ENCODE measurements at places on chromosomes 5 and 9.

GRCh38 chr5:105392122-105392709 is 1829.6 kb upstream of the NUDT12 start:
- DNase-seq: no peak

GRCh38 chr9:112274600-112274999 is 58.8 kb downstream of the PTBP3 start:
- DNase-seq: no peak

DNA sequence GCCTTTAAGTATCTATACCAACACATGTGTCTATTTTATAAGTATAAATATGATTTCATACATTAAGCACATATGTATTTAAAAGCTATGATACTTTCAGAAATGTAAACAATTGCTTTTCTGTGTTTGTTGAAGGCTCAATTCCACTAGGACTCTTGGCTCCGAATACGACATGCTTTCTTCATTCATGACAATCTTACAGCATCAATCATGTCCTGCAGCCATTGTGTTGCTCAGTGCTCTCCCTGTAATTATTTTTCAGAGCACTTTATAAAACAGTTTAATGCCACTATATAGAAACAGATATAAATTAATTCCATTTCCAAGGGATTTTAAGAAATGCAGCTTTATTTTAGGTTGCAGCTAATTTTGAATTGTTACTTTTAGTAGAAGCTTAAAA is 167.3 kb downstream of the TAF11L14 start:
- no peak for DNase-seq

- peak; percentile 26 for DNase-seq
Observed at GRCh38 chr9:91417602-91418214, 5.9 kb downstream of the NFIL3 start.

- no peak for DNase-seq
Observed at GRCh38 chr9:129399634-129399990, 221.3 kb downstream of the C9orf50 start.

GRCh38 chr5:174556756-174557155 is 167.6 kb upstream of the MSX2 start:
- no peak for DNase-seq

DNA sequence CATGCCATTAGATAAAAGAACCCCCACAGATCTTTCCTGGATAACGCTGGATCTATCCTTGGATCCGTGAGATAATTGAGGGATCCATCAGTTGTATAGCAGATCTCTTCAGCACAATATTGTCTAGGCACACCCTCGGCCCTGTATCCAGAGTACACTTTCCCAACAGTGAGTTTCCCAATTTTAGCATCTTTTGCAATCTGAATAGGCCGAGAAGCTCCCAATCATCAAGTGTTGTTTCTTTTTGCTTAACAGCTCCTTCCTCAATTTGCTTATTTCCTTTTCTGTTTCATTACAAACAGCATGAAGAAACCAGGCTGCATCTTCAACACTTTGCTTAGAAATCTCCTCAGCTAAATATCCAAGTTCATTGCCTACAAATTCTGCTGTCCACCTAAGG is 4.4 kb upstream of the SPTLC1 start:
- DNase-seq: no peak

GRCh38 chr5:88256872-88257271 is 11.8 kb downstream of the TMEM161B start:
- DNase-seq: no peak

DNA sequence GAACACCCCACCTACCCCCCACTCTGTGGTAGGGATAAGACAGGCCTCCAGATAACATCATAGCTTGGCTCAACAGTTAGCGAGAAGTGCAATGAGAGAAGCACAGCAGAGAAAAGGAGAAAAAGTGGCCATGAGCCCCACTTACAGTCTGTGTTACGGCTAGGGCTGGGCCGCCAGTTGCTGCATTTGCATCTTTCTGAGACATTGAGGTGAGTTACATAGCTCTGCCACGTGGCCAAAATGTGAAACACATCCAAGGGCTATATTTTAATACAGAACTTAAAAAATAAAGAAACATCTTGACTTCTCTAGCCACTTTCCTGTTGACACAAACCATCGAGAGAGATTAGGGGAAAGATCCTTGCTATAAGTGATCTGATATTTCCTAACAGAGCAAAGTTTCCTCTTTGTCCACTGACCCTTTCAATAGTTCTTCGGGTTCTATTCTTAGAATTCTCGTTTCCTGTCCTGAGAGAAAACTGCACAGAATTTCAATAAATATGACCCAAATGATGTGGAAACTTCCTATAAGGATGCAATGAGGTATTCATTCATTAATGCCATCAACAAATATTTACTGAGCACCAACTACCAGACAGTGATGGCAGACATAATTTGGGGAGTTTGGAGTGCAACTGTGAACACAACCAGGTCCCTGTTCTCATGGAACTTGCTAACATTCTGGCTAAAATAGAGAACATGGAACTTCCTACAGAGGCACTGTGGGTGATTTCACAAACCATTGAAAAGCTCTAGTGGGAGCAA is 3.2 kb upstream of the TLE4 start:
- DNase-seq: no peak

DNA sequence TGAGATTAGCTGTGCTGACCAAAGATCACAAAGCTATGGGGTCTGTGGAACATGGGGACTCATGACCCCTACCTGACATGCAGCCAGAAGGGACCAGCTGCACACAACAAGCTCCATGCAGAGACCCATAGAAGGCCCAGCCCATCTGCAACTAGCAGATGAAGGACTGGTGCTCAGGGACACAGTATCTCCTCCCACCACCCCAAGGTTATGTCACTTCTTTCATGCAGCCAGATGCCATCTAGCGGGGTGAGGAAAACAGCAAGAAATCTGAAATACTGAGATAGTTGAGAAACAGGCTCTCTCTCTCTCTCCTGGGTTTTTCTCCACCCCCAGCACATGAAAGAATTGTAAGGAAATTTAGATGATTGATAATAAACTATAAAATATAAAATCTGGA is 161.3 kb upstream of the DAPK1 start:
- peak; percentile 48 for DNase-seq

GRCh38 chr5:130729541-130729940 is 435.5 kb downstream of the HINT1 start:
- DNase-seq: no peak

All from adipocyte (in vitro differentiated cells).